ENCODE measurements at places on chromosomes 2 and 18.

DNA sequence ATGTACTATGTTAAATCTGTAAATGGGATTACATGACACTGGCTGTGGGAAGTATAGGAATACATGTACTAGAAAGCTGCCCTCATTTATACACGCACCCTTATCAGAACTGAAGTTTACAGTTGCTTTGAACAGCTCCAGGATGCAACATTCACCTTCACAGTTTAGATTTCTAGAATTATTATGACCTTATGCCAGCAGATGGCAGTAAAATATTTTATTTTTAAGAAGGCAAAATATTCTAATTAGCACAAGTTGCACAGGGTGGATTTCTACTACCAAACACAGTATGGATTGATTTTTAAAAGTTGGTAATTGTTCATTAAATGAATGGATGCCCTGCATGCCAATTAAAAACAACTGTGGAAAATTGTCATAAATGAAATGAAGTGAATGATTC is 670.4 kb downstream of the KCNJ3 start:
- DNase-seq = no peak

- DNase-seq = no peak
These were observed 51.8 kb downstream of the PSD4 start for GRCh38 chr2:113225263-113226259.

- DNase-seq = no peak
These were observed 217.7 kb downstream of the TNS1 start for GRCh38 chr2:217784996-217785543.

DNA sequence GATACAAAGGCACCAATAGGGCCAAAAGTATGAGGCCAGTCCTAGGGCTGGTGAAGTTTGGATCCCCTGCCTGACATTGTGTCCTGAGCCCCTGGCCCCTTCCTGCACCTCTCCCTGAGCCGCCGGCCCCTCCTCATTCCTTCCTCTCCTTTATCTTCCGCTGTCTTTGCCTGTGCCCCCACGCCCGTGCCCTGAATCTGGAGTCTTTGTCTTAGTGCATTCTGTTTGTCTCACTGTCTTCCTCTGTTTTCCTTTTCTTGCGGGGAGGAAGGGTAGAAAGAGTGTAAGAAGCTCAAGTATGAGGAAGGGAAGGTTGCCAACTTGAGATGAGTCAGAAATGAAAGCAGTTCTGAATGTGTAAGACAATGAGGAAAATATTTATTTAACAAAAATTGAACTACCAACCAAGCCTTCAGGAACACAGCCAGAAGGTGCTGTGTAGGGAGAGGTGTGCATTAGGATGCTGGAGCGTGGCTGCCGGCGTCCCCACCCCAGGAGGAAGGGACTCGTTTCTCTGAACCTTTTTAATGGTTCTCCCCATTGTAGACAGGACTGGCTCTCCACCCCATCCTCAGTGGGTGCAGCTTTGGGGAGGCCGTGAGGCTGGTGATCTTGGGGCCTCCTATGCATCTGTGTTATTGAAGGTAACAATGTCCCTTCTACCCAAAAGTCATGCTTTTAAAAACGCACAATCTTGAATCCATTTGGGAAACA is 133.1 kb downstream of the NEDD4L start:
- DNase-seq = no peak

- DNase-seq = no peak
These were observed 2.9 kb upstream of the SCYGR1 start for GRCh38 chr2:227390468-227391256.

DNA sequence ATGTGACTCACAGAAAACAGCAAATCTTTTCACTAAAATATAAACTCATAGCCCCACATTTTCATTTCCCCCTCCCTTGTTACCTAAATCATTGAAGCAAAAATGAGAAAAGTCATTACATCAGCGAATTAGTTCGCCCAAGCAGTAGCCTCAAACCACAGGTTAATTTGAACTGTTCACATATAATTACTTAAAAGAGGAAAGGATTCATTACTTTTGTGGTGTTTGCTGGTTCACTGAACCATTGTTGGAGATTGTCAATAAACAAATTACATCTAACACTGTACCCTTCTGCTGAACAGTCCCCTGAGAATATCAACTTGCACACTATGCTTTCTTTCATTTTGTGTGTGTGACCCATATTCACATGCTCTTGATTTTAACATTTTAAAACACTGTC is 238.7 kb downstream of the ERBB4 start:
- DNase-seq = no peak

DNA sequence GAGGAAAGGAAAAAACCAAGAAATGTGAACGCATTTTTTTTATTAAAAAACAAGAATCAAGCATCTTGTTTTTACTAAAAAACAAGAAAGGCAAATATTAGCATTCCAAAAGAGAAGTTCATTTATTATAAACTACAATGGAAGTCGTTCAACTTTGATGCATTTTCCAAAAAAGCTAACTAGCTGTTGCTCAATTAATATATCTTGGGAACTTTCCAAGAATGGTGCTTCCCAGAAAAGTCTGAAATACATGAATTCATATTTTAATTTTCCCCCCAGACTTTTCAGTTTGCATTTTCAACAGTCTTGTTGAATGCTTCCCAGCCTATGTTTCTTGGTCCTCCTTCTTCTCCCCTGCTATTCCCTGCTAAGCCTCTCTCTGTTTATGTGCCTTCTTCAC is 7.5 kb upstream of the RND3 start:
- DNase-seq = no peak

GRCh38 chr2:233430081-233430480 is 75.8 kb downstream of the DGKD start:
- no peak for DNase-seq

DNA sequence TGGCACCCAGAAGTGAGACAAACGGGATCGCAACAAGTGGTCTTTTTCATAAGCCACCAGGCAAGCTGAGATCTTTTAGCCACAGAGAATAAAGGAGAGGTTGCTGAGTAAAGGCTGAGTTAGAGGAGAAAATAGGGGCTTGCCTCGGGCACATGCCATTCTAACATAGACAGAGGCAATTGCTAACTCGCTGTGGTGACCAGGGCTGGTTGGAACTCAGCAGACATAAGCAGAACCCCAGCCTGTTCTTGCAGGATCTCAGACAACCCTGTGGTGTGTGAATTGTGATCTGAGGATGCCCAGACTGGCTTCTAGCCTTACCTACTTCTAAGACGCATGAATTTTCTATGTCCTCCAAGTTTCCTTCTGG is 300.2 kb downstream of the CDCA7 start:
- DNase-seq = no peak

- DNase-seq = no peak
These were observed 255.8 kb downstream of the FBXO15 start for GRCh38 chr18:73891572-73892421.

GRCh38 chr18:45441110-45441847 is 174.0 kb upstream of the SLC14A2 start:
- no peak for DNase-seq

DNA sequence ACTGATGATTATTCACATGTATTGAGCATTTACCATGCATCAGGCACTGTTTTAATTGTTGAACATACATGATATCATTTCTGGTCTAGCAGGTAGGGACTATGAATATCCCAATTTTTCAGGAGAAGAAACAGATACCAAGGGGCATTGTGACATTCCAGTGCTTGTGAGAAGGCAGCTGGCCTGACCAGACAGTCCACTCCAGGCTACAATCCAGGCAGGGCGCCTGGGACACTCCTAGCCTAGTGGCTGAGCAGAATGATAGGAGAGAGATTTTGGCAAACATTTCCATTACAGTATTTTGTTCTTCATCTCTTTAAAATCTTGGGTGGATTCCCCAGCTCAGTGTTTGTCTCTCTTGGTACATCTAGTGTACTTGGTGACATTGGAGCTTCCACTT is 24.9 kb downstream of the ZNF892 start:
- DNase-seq = no peak

DNA sequence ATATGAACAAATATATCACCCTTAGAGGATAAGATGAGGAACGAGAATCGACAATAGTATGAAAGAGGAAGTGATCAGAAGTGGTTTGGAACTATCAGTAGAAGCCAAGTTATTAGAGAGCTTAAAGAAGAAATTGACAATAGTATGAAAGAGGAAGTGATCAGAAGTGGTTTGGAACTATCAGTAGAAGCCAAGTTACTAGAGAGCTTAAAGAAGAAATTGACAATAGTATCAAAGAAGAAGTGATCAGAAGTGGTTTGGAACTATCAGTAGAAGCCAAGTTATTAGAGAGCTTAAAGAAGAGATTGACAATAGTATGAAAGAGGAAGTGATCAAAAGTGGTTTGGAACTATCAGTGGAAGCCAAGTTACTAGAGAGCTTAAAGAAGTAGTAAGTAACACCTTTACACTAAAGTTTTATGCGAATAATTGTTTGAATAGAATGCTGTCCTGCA is 175.5 kb downstream of the ZNF407 start:
- DNase-seq = no peak

- no peak for DNase-seq
These were observed 199.9 kb downstream of the ACTR3 start for GRCh38 chr2:114089636-114090319.
